Activated CD4-positive, alpha-beta T cell treated with anti-CD3 and anti-CD28 coated beads for 36 hours (primary cell): ENCODE measurements at places on chromosomes 12 and 14. TPM values are rescaled to one million over a fixed set of nuclear protein-coding genes. Genes with fewer than 3 reads are reported as not detected.
A peak's percentile ranks its signal among the peaks of the same experiment; 100 is the strongest.

KIF26A gene
- total RNA-seq: 0.21 TPM

MIP gene
- total RNA-seq: not detected

- no peaks in the 10 kb centered on the region for H3K4me1 ChIP-seq
- DNase-seq: no peak
- H3K4me3 ChIP-seq: no peak overlapping the region
- no peaks in the 10 kb centered on the region for H3K36me3 ChIP-seq
These were observed 18.3 kb downstream of the DYRK4 start for GRCh38 chr12:4580281-4580688.

DNA sequence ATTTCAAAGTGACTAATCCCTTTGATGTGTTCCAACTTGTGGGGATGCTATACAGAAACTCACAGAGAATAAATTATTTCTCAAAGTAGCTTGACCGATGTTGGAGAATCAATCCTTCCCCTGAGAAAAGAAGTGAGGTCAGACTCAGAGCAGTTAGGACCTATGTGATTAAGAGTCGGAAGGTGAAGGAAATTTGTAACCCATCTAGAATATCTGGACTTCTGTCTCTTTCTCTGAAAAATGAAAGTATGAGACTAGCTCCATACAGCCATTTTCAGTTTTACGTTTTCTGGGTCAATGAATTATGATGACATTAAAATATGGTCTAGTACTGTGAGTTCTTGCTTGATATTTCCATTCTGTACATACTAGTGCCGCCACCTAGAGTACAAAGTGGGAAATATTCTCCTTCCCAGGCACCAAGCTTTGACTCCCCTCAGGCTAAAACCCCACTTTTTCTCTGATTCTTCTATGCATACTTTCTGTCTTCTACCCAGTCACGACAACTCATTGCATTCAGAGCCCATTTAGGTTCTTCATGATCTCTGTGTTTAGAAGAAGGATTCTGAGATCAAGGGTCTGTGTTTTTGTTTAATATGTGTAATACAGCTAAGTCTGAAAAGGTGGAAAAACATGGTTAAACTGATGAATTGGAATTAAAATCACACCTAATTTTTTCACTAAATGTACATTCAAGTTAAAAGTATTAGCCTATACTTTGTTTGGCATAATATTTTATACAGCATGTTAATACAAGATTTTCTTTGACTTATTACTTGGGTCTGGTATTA is 6.9 kb upstream of the NTS start:
- no peaks in the 10 kb centered on the region for H3K36me3 ChIP-seq
- H3K27me3 ChIP-seq: no peaks in the 10 kb centered on the region
- H3K27ac ChIP-seq: no peak overlapping the region
- DNase-seq: peak; percentile 30
- H3K4me3 ChIP-seq: no peak overlapping the region

DNA sequence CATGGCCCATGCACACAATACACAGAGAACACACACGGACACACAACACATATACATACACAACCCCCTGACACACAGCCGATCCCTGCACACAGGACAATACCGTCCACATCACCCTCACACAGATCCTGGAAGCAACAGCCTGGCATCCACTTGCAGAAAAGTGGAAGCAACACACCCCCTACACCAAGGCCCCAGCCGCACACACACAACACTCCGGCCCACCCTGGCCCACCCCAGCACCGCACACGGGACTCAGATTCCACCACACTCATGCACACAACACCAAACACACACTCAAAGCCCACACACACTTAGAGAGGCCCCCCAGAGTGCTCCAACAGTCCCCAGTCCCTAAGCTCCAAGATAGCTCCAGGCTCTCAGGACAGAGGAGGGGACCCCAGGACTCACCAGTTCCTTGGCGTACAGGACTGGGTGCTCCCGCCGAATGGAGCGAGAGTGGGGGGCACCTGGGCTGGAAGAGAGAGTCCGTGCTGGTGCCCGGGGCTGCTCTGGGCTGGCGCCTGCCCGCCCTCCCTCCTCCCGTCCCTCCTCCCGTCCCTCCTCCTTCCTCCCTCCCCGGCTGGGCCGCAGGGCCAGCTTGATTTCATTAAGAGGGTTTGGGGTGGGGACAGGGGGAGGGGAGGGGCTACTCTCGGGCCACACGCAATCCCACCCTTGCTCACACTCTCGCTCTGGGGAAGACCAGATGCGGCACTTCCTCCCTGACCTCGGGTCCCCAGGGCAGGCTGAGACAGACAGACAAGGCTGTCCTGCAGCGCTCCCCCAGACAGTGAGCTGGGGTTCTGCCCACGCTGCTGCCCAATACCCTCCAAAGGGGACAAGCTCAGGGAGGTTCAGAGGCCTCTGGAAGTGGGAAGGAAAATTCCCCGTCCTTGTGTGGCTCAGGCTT is at the start of gene TMEM119:
Gene TMEM119, minus strand, starts transcription at position 526 of the 913 bp plus-strand sequence. CDS start 5,701 bp downstream, outside the sequence.
- no peaks in the 10 kb centered on the region for H3K27me3 ChIP-seq
- no peak for DNase-seq
- H3K4me3 ChIP-seq: no peak within 1 kb of the TSS
- no peak within 1 kb of the TSS for H3K27ac ChIP-seq

DNA sequence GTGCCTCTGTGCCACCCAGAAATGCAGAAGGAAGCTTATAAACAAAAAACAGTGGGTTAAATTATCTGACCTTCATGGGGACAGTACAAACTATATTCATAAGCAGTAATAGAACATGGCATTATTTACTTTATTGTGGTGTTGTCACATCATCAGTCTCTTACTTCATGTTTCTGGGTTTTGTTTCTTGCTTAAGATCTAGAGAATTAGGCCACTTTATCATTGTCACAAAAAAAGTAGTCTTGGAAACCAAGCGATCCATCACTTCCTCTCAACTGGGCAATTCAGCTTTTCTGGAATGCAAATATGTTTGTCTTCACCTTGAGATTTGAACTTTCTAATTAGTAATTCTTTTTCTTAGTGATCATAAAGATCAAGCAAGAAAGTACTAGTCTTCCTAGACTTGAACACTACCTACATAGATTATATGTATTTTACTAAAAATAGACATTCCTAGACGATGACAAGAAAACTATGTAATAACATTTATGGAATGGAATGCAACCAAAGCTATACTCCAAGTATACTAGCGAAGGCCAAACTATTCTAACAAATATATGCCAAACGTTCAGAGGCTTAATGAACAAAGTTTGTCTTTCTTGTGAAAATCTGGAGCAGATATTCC is 363.4 kb downstream of the DAD1 start:
- no peak overlapping the region for H3K4me3 ChIP-seq
- no peak overlapping the region for H3K27ac ChIP-seq
- H3K4me1 ChIP-seq: peaks cover 9% of the 10 kb centered on the region
- no peaks in the 10 kb centered on the region for H3K36me3 ChIP-seq

DNA sequence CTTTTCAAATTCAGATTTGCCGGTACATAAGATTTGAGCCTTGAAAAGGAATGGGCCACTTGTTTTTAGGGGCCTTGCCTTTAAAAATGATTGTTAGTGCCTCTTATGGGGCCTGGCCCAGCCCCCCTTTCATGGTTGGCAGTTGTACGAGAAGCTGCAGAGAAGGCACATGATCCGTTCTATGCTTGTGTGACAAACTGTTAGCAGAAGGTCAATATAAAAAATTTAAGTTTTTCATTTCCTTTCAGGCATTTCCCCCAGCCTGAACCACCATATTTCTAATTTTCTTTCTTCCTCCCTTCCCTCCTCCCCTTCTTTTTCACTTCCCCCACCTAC is 119.1 kb downstream of the PLXNC1 start:
- H3K27ac ChIP-seq: peak overlapping the region; percentile 49
- H3K27me3 ChIP-seq: no peaks in the 10 kb centered on the region
- no peak for DNase-seq
- H3K36me3 ChIP-seq: peaks cover 28% of the 10 kb centered on the region
- peaks cover 82% of the 10 kb centered on the region for H3K4me1 ChIP-seq

GRCh38 chr12:84542289-84542688 is 370.3 kb downstream of the SLC6A15 start:
- H3K27me3 ChIP-seq: no peaks in the 10 kb centered on the region
- H3K36me3 ChIP-seq: no peaks in the 10 kb centered on the region
- DNase-seq: no peak
- H3K4me1 ChIP-seq: no peaks in the 10 kb centered on the region
